ENCODE measurements at places on chromosomes 4 and X.

- no peak for DNase-seq
These were observed 147.2 kb downstream of the RELL1 start for GRCh38 chr4:37538931-37539330.

- no peak for DNase-seq
These were observed 4.5 kb downstream of the RAPGEF2 start for GRCh38 chr4:159107203-159107925.

DNA sequence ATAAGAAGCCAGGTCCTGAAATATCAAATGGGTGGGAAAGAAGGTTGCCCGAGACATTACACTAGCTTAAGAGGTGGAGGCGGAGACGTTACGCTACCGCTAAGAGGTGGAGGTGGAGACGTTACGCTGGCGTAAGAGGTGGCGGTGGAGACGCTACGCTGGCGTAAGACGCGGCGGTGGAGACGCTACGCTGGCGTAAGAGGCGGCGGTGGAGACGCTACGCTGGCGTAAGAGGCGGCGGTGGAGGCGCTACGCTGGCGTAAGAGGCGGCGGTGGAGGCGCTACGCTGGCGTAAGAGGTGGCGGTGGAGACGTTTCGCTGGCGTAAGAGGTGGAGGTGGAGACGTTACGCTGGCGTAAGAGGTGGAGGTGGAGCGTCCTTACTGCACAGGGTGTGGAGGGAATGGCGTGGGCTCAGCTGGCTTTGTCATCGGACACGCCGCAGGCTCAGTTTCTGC lies 12.8 kb downstream of the CYP4V2 start:
- DNase-seq: no peak

DNA sequence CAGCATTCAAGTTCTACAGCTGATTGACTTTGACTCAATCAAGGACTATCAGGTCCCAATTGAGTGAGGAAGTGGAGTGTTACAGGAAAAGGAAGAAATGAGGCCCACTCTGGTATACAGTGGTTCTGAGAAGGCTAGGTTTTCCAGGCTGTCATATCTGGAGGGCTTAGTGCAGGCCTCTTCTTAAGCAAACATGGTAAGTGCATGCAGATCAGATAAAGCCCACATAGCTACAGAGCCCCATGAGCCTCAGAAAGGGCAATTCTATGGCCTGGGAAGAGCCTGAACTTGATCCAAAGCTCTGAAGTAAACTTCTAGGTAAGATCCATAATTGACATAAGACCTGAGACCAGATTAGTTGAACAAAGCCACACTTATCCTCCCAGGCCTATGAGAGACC lies 29.0 kb upstream of the MAOA start:
- no peak for DNase-seq

DNA sequence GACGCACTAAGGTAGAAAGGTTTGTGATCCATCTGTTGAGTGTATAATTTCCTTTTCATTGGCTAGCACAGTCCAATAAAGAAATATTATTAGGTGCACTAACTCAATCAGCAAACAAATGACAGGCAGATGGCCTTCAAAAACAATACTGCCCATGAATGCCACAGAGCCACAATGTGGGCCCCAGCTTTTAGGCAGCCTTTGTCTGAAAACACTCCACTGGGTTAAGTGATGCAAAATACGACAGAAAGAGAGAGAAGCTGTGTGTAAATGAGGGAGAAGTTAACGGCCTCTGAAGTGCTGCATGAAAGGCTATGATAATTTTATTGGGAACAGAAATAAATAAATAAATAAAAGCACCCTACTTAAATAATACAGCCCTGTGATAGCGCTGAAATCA lies 274.6 kb downstream of the NKX6-1 start:
- DNase-seq: no peak

DNA sequence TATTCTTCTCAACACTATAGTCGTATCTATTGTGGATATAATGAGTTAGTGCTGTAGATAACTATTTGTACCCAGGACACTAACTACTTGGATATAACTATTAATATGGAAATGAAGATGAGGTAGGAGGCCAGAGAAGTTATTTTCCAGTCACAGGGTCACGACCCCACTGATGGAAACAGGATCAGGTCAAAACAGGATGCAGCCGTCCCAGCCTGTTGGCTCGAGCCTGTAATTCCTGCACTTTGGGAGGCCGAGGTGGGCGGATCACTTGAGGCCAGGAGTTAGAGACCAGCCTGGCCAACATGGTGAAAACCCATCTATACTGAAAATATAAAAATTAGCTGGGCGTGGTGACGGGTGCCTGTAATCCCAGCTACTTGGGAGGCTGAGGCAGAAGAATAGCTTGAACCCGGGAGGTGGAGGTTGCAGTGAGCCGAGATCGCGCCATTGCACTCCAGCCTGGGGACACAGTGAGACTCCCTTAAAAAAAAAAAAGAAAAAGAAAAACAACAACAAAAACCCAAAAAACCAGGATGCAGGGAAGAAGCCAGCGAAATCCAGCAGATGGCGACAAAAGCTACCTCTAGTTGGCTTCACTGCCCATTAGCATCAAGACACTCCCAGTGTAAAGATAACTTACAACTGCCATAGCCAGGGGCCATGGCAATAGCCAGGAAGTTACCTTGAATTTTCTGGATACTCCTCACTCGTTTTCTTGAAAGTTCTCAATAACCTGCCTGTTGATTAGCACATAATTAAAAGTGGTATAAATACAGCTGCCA lies 37.9 kb upstream of the NKAP start:
- no peak for DNase-seq

GRCh38 chr4:148776941-148777340 lies 334.7 kb upstream of the NR3C2 start:
- DNase-seq: no peak

GRCh38 chrX:153533091-153533490 lies 15.6 kb downstream of the ATP2B3 start:
- DNase-seq: no peak

DNA sequence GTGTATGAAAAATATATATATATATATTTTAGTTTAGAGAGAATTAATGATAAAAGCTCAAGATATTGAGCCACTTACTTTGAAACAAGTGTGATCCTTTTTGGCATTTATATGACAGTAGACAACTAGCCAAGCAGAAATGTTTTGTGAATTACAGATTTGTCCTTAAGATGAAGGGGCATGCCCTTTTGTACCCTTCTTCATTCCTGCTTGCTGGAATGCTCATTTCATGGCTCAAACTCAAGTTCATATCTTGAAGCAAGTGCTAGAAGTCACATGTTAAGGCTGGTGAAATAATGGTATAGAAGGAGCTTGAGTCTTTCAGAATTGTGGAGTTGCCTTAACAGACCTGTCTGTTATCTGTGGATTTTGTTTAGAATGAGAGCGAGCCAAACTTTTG lies 203.0 kb downstream of the BMPR1B start:
- DNase-seq: no peak

- DNase-seq: no peak
These were observed 115.3 kb upstream of the BCOR start for GRCh38 chrX:40213092-40213491.

GRCh38 chr4:119302073-119302832 lies 19.7 kb downstream of the FABP2 start:
- no peak for DNase-seq

DNA sequence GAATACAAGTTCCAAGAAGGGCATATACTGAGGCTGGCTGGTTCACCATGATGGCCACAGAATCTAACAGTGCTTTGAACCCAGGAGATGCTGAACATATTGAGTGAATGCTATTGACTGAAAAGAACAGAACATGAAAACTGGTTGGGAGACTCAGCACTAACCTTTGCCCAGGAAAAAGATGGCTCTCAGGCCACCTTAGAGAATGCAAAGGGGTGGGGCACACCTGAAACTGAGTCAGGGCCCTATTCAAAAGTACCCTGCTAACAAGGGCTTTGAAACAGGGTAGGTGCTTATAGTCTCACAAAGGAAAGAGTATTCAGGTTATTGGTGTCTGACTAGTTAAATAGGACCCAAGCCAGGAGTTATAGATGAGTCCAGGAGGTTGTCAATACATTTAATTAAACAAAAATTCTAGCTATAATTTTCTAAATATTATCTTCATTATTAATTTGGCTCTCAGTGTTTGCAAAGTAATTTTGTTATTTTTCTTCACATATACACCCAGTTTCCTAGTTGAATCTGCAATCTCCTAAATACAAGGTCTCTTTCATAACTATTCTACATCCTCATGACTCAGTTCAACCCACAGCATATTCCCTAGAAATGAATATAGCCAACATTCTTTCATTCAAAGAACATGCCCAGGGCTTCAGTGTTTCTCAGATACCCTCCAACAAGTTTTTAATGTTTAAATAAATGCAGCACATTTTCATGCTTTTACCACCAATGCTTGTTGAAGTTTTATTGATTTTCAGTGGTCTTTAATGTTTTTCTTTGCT lies 144.2 kb upstream of the RAPGEF2 start:
- no peak for DNase-seq

- DNase-seq: no peak
These were observed 20.1 kb downstream of the SPON2 start for GRCh38 chr4:1152290-1152689.

GRCh38 chr4:172652369-172652768 lies 516.2 kb upstream of the GALNT7 start:
- no peak for DNase-seq

DNA sequence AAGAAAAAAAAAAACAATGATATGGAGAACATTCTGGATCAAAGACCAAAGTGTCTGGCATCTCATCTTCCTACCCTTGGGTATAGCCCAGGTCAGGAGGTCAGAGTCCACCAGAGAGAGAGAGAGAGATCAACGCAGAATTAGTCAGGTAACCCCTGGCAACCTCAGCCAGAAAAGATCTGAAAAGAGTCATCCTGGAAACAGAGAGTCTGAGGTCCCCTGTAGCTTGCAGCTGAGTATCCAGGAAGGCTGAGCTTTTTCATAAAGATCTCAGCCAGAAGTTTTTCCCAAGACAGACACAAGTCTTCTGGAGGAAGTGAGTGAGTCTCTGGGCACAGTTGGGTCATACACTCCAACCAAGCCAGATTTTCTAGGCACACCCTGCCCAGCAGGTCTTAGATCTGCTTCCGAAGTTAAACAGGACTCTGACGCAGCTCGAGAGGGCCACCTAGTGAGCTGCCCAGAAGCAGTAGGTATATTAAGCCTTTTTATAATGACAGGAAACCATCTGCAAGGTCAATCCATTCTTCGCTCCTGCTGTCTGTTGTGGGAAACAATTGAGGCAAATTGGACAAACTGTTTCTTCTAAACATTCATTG lies 35.7 kb downstream of the ACE2 start:
- peak; percentile 47 for DNase-seq

DNA sequence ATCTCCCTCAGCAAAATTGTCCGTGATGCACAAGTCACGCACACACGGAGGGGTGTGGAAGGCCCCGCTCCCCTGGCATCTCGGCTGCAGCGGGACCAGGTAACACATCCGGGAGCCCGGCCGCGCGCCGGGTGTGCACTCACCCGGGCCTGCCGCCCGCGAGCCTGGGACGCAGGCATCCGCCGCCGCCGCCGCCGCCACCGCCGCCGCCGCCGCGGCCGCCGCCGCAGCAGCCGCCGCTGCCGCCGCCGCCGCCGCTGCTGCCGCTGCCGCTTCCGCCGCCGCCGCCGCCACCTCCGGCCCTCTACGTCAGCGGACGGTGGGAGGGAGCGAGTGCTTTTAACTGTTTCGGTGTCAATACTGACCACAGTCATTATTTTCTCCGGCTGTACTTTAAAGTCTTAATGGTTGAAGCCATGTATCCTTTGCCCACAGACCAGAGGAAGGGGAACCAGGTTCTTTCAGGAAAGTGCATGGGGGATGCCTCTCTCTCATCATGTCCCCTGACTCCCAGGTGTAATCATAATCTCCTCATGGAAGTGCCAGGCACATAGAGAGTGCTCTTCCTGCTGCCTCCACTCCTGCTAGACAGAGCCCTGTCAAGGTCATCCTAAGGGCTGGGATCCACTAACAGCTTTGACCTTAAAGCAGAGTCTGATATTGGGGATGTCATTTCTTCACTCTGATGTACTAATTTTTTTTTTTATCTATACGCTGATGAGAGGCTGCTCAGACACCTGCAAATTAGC lies 38.0 kb downstream of the MAGEE2 start:
- no peak for DNase-seq

- no peak for DNase-seq
These were observed 8.5 kb downstream of the TAFAZZIN start for GRCh38 chrX:154419688-154420401.

GRCh38 chr4:155473420-155474095 lies 96.8 kb upstream of the MAP9 start:
- no peak for DNase-seq

- DNase-seq: no peak
These were observed 19.0 kb upstream of the MAGEB2 start for GRCh38 chrX:30196322-30196721.

DNA sequence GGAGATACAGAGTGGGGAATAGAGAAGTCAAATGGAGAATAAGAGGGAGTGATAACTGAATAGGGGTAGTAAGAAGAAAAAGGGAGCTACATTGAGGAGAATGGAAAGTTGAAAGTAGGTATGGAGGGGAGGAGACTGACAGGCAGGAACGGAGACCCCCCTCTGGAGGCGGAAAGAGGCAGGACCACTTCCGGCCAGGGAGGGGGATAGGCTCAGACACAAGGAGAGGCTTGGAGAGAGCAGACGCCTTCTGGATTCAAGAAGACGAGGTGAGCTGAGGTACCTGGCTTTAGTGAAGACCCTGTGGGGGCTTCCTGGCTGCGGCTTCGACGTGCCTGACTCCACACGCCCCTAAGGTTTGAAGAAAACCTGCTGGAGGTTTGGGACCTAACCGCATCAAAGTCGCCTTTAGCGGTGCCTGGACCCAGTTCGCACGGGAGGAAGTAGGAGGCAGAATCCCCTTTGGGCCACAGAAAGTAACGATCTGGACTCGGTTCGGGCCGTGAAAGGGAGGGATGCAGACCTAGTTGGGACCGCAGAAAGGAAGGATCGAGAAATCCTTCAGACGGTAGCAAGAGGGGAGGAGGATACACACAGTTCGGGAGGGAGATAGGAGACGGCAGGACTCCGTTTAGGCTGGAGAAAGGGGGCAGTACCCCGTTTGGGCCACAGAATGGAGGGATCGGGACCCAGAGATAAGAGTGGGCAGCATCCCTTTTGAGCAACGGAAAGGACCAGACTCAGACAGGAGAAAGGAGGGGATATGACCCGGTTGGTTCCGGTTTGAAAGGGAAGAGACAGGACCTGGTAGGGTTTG lies at the start of gene TRO:
TSS of gene TRO (plus strand) at position 215 of the 817 bp plus-strand sequence. CDS start 1,423 bp downstream, outside the sequence.
- DNase-seq: no peak

- DNase-seq: no peak
These were observed 77.5 kb downstream of the SNCA start for GRCh38 chr4:89759426-89759825.

DNA sequence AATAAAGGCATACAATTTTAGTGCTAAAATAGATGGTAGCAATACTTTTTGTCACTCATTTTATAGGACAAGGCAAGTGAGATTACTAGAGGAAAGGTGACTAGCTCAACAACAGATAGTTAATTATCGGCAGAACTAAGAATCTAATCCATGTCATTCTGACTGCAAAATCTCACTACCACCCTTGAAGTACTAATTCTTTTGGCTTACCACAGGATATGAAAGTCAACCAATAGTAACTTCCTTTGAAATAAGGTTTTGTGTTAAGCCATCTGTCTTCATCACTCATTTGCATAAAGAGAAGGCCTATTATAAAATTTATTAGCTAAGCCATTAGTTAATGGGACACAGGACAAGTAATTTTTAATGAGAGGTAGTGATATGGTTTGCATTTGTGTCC lies 25.3 kb upstream of the ZMAT1 start:
- no peak for DNase-seq

GRCh38 chr4:87985097-87985886 lies 9.8 kb downstream of the SPP1 start:
- DNase-seq: peak; percentile 92

GRCh38 chrX:12825801-12826200 lies 34.6 kb downstream of the PRPS2 start:
- DNase-seq: no peak

- DNase-seq: no peak
These were observed 337.6 kb downstream of the SPIN4 start for GRCh38 chrX:63013549-63013948.
